Activated naive CD4-positive, alpha-beta T cell treated with anti-CD3 and anti-CD28 coated beads for 36 hours (primary cell): ENCODE measurements at places on chromosomes 4 and X. TPM values are rescaled to one million over a fixed set of nuclear protein-coding genes. Genes with fewer than 3 reads are reported as not detected.

DNA sequence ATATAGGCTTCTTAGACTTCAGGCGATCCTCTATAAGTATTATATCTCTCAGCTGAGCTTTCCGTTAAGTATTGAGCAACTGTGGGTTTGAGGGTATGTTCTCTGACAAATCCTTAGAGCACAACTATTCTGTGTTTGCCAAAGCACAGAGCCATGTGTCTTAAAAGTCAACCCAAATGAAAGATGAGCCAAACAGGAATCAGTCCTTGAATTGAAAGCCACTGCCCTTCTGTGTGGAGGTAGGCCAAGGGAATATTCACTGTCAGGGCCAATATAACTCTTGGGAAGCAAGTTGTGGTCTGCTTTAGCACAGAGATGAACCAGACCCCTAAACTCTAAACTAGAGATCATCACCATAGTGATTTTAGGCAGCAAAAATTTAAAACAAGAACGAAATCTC, 164.0 kb downstream of the STAG2 start:
- no peak for DNase-seq

GRCh38 chr4:109395694-109396093, 37.9 kb upstream of the SEC24B start:
- no peak for DNase-seq

DNA sequence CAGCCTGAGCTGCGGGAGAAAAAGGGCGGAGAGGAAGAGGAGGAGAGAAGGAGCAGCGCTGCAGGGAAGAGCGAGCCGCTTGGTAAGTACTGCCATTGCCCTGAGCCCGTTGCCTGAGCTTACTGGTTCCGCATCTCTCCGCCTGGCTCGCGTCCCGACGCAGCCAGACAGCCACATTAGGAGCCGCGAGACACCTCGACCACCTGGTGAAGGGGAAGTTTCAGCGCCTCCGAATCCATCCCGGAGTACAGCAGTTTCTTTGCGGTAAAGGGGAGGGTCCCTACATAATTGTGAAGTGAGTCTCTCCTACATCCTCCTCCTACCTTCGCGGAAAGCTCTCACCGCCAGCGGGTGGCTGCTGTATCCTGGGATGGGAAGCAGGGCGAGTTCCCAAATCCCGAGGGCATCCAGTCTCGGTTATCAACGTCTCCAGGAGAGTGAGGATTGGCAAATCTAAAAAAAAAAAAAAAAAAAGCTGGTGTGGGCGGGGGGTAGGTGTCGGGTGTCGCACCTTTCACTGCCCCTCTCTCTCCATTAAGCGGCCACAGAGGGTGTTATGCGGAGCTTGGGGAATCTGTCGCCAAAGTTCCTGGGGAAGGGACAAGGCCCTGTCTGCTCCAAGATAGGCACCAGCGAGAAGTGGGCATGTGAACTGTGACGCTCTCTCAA, 7.9 kb downstream of the TBX22 start:
- DNase-seq, result no peak

Gene SPANXB1
- not detected for total RNA-seq

DNA sequence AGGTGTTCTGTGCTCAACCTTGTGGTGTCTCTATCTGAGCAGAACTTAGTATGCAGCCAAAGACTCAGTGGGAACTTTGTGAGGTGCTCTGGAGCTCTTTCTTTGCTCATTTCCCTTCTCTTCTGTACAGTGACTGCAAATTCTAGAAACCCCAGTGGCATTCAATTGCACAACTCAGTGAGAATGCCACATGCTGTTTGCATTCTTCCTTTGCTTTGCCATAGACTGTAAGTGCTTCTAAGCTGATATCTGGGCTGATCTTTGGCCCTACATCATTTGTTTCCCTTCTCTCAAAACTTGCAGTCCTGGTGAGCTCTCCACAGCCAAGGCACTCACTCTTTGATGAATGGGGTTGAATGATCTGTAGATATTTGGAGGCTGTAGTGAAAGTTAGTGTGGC, 7.0 kb downstream of the PNMA3 start:
- no peak for DNase-seq
